ENCODE measurements at places on chromosomes 11 and 22. TPM values are rescaled to one million over a fixed set of nuclear protein-coding genes. Genes with fewer than 3 reads are reported as not detected.

The HEPHL1 gene
- not detected for total RNA-seq

The SYT13 gene
- 8.1 TPM for total RNA-seq

The CSKMT gene
- 4.0 TPM for total RNA-seq

The GPR83 gene
- total RNA-seq = not detected

The ROBO4 gene
- 6.3 TPM for total RNA-seq

The GGTLC3 gene
- not detected for total RNA-seq

The PNPLA5 gene
- total RNA-seq = not detected

The ARHGAP20 gene
- total RNA-seq = 0.14 TPM

The TSPAN18 gene
- 4.7 TPM for total RNA-seq

The GLYAT gene
- not detected for total RNA-seq

The TNNT3 gene
- total RNA-seq = not detected

GRCh38 chr22:26751217-26751616 is 93.8 kb downstream of the MIAT start:
- peak; percentile 66 for DNase-seq

DNA sequence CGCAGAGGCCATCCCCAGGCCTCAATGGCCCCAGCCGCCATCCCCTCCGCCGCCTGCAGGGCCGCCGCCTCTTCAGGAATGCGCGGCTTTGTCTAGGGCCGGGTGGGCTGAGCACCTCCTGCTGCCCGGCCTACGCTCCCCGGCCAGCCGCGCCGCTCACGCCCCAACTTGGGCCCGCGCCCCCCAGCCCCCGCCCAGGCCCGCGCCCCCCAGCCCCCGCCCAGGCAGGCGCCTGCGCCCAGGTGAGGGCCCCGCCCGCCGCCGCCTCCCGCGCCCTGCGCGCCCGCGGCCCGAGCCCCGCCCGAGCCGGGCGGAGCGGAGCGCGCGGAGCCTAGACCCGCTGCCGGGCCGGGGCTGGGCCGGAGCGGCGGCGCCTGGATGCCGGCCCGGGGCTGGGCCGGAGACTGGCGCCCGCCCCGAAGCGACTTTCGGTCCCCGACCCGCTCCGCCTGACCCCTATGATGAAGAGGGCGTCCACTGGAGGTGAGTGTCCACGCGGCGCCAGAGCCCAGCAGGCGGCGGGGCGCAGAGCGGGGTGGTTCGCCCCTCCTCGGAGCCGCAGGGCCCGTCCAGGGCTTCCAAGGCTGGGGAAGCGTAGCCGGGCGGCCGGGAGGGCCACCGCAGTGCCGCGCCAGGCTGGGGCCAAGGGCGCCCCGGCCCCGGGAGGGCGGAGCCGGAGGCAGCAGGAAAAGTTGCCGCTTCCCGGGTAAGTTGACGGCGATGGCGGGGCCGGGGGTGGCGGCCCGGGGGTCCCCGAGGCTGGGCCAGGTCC is 34.3 kb upstream of the PRODH start:
- no peak for DNase-seq

DNA sequence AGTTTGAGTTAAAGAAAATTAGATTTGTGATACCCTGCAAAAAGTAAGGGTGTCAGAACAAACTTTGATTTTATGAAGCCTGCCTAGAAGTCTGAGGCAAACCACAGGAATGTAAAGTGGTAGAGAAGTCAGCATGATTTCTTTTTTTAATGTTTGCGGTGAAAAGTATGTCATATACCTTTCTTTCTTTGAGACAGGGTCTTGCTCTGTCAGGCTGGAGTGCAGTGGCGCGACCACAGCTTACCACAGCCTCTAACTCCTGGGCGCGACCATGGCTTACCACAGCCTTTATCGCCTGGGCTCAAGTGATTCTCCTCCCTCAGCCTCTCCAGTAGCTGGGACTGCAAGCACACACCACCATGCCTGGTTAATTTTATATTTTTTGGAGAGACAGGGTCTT is 4.7 kb downstream of the API5 start:
- peak; percentile 29 for DNase-seq

- no peak for DNase-seq
Observed at GRCh38 chr22:42397332-42398249, 34.6 kb downstream of the NFAM1 start.

DNA sequence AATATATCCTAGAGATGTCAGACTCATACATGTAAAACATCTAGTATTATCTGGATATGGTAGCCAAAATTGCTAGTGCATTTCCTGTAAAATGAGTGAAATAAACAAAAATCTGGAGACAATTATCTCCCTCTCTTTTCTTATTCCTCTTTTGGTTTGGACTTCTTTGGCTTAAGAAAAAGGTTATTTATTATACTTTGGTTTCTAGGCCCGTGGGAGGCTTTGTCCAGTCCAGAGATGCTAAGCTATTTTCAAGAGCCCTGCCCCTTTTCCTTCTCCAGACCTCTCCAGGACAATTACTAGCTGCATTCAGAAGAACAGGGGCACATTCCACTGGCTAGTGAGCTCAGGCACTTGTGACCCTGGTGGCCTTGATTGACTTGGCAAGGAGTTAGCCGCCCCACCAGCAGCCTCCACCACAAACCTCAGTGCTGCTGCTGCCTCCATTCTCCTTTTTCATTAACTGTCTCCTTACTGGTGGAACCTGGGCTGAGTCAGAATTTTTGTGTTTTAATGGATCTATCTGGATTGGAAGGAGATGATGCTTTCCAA is 747.3 kb upstream of the TENM4 start:
- DNase-seq = no peak

GRCh38 chr22:24404561-24405275 is 22.7 kb upstream of the ADORA2A start:
- no peak for DNase-seq

GRCh38 chr11:69893631-69894030 is 74.4 kb upstream of the FGF3 start:
- no peak for DNase-seq

GRCh38 chr11:19577391-19577975 is 135.2 kb upstream of the NAV2 start:
- DNase-seq = no peak

DNA sequence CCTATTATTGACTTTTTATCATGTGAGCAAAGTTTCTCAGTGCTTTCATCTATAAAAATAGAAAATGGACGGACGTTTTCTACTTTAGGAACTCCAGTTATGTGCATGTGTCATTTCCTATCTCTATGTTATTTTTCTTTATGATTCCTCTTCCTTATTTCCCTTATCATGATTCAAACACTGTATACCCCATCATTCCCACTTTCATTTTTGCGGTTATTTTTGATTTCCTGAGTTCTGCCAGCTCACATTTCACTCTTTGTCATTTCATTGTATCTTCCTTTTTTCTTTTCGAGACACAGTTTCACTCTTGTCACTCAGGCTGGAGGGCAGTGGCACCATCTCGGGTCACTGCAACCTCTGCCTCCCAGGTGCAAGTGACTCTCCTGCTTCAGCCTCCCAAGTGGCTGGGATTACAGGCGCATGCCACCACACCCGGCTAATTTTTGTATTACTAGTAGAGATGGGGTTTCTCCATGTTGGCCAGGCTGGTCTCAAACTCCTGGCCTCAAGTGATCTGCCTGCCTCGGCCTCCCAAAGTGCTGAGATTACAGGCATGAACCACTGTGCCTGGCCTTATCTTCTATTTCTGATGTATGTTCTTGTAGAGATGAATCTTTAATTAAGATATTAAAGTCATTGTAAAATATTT is 21.5 kb downstream of the C11orf58 start:
- DNase-seq = no peak

- no peak for DNase-seq
Observed at GRCh38 chr11:95108159-95108611, 18.5 kb downstream of the ENDOD1 start.

GRCh38 chr11:67464411-67465188 is 4.5 kb downstream of the TMEM134 start:
- peak; percentile 35 for DNase-seq

DNA sequence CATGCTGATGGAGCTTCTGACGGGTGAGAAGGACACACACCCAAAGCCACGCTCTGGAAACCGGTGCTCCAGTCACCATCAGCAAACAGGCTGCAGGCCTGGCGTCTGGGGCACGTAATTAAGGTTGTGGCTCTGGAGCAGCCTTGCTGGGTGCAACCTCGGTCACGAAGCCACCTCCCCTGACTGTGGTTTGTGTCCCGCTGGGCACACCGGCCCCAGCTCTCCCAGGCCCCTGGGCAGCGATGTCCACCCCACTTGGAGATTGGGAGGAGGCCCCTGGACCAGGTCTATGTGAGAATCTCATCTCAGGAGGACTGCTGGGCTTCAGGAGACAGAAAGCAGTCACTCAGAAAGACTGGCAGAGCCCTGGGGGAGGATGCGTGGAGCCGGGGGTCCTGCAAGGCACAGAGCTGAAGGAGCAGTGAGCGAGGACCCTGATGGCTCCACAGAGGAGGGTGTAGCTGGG is 631.6 kb downstream of the BRD1 start:
- DNase-seq = no peak

DNA sequence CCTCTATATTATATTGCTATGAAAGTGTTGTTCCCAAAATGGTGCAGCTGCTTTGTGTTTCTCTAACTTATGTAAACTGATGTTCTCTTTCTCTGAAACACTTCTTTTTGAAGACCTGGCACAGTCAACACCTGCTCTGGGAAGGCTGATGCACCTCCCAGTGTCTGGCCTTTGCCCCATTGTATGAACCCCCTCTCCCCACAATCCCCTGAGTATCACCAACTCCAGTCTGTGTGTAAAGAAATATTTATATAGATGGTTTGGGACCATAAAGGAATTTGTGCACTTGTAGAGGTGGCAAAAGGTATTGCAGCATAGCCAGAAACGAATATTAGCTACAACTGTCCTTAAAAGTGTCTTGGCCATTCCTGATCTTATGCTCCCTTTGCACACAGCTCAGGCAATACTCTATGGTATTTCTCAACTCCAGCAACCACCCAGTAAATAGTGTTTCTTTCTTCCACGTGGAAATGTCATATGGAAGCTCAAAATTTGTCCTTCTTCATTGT is 365.2 kb upstream of the DDI1 start:
- no peak for DNase-seq

- DNase-seq = no peak
Observed at GRCh38 chr22:29269731-29270474, 1.8 kb downstream of the EWSR1 start.

GRCh38 chr11:27460158-27460978 is 12.2 kb downstream of the LGR4 start:
- no peak for DNase-seq

DNA sequence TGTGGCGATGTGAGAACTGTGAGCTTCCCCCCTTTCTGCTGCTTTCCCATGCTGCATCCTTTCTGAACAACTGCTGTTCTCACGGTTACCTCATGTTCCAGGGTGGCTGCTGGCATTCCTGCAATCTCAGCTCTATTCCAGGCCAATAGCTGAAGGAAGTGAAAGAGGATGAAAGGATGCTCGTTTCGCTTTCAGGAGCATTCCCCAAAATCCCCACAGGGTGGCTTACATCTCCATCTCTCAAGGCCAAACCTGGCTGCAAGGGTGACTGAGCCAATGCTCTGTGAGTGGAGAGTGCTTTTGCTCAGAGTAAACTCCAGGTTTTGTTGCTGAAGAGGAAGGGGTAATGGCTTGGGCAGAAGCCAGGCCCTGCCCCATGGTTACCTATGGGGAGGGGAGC is 848.2 kb downstream of the BRD1 start:
- no peak for DNase-seq

DNA sequence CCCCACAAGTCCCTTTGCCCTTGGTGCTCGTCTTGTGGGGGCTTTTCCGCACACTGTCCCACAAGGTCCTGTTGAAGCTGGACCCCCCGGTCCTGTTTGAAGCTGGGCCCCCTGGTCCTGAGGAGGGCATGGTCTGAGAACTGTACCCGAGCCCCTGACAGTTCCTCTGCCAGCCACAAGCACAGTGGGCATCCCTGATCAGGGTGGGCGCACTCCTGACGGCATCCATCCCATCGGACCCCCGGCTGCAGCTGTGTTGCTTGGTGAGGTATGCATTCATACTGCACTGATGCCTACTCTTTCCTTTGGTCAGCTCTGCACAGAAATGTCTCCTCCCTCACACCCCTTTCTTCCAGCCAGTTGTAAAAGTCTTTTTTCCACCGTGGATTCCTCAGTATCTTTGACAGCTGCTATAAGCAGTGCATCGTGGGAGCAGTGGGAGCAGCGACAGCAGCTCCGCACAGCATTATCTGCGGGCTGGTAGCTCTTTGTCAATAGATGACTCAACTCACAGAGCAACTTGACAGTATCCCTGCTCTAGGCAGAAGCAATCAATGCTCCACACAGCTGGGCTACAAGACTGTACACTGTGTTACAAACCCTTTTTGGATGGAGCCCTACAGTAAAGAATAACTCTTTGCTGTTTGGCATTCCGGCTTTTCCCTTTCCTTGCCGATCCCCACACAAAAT is 1030.8 kb upstream of the CCDC90B start:
- DNase-seq = peak; percentile 16

- no peak for DNase-seq
Observed at GRCh38 chr22:28053896-28054818, 135.1 kb upstream of the PITPNB start.

DNA sequence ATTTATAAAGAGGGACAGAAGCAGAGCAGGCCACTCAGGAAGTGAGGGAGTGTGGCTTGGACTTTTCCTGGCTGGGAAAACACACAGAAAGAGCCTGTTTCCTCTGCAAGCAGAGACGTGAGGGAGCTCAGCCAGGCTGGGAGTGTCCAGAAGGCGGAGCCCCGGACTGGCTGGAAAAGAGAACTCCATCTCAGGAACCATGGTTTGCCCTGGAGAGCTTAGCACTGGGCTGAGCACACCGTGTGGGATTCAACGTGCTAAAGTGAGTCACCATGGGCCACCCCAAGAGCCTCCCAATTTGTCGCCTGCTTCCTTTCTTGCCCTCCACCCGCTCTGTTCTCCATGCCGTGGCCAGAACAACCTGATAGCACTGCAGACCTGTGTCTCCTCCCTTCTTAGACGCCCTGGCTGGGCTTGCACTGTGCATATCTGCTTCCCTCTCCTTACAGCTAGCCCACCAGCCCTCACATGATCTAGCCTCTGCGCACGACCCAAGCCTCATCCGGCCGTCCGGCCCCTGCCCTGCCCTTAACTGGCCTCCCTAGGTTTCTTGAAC is 51.8 kb downstream of the GALNT18 start:
- DNase-seq = no peak

DNA sequence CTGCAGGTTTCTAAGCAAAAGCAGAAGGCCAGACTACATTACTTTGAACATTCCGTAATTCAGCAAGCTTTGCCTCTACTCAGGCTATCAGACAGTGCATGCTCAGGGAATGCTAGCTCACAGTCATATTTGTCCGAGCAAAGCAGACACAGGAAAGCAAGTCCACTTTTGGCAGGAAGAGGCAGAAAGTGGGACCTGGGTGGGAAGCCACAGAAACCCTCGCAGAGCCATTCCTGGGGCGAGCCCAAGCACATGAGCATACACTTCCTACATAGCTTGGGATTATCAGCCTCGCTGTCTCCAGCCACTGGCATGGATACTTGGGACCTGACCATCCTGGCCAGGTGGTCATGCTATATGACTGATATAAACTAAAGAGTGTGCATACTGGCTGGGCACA is 113.3 kb downstream of the TRIM29 start:
- no peak for DNase-seq

- DNase-seq = no peak
Observed at GRCh38 chr22:42865536-42865935, 8.5 kb upstream of the ARFGAP3 start.

DNA sequence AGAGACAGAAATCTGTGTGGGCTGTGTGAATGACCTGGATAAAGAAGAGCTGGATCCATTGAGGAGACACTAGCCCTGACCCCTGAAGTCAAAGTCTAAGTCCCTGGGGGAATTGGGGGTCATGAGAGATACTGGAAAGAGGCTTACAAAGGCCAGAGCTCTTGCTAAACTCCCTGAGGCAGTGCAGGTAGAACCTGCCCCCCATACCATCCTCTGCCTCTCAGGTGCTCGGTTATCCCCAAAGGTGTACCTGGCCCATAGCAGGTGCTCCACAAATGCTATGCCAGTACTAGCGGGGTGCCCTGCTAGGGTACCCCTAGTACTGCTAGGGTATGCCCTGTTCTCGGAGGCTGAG is 19.1 kb upstream of the SCARF2 start:
- DNase-seq = no peak
